ENCODE measurements at places on chromosomes 1 and 21.

DNA sequence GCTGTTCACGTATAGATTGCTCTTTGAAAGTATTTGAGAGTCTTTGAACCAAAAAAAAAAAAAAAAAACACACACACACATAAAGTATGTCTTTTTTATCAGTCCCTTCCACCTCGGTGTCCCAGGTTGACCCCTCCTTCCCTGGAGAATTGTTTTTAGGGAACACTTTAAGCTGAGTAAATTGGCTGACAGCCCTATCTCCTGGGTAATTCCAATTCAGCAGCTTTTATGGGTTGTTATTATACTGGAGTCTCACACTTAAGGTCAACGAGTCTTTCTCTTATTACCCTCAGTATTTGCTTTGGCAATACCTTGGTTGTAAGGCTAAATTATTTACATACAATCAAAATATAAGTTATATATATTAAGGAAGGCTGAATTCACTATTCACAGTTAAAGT is 69.4 kb downstream of the SLC30A10 start:
- no peak overlapping the region for H3K4me3 ChIP-seq
- no peaks in the 10 kb centered on the region for H3K36me3 ChIP-seq
- H3K4me1 ChIP-seq, result no peaks in the 10 kb centered on the region

DNA sequence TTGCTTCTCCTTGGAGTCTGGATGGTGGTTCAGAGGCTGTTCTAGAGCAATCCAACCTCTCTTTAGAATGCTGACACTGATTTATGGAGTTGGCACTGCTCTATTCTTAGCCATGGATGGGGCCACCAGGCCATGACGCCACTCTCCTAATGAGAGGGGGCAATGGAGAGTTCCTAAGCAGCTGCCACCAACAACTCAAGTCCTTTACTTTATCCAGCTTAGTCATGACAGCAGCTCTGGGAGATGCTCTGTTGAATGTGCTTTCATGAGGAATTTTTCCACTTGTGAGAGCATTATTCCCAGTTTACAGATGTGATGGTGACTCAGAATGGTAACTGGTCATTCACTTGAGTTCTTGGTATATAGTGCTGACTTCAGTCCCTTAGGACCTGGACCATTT is 366.3 kb downstream of the HHAT start:
- H3K4me1 ChIP-seq, result peaks cover 15% of the 10 kb centered on the region
- no peak overlapping the region for H3K27ac ChIP-seq
- H3K4me3 ChIP-seq, result no peak overlapping the region
- no peaks in the 10 kb centered on the region for H3K27me3 ChIP-seq

DNA sequence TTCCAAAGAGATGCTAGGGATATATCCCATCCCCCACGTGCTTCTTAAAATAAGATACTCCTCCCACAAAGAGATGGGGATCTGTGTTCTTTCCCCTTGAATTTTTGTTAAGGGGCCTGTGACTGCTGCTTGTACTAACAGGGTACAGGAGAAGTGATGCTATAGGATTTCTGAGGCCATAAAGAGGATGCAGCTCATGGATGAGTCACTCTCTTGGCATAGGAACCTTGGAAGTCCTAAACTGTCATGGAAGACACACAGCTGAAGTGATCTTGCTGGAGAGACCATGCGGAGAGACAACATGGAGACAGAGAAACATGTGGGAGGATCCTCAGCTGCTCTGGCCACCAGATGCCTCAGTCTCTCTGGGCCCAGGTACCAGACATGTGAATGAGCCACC is 157.2 kb downstream of the S1PR1 start:
- no peak for DNase-seq
- no peaks in the 10 kb centered on the region for H3K27me3 ChIP-seq
- no peaks in the 10 kb centered on the region for H3K4me1 ChIP-seq
- no peaks in the 10 kb centered on the region for H3K36me3 ChIP-seq
- H3K27ac ChIP-seq, result no peak overlapping the region

DNA sequence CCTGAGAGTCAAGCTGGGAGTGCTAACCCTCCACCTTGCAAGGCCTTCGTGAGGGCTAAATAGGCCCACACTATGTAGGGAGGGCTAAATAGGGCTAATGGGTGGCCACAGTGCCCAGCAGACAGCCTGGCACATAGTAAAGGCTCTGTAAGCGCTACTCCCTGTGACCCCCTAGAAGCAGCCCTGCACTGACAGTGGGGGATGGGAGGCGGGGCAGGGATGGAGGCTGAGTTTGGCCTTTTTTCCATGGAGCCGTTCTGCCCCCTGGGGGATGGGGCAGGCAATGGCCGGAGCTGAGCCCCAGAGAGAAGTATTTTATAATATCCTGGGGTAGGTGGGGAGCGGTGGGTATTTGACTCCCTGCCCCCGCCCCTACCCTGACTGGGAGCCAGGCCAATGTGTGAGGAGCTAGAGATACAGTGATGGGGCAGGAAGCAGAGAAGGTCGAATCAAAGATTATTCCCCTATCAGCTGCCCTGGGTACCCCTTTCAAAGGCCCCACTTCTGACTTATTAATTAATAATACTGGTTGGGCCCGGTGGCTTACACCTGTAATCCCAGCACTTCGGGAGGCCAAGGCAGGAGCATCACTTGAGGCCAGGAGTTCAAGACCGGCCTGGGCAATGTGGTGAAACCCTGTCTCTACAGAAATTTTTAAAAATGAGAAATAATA is 42.3 kb downstream of the LACTBL1 start:
- DNase-seq, result peak; percentile 41
- no peaks in the 10 kb centered on the region for H3K4me1 ChIP-seq
- no peak overlapping the region for H3K4me3 ChIP-seq

Data from common myeloid progenitor, CD34-positive (primary cell).